ENCODE measurements at places on chromosomes 6 and 20.

DNA sequence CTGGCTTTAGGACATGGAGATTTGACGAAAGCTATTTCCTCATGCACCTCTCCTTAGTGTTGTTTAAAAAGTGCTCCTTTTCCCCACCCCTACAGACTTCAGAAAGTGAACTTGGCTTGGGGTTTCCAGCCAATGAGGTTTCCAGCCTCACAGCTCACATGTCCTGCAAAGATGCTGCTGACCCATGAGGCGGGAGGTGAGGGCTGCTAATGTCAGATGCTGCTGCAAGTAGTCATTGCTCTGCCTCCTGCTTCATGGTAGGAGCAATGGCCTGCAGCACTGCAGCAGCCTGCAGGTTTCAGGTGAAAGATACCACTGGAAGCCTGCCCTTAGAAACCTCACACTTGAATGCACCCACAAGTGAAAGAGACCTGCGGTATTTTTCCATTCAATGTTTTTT, 112.8 kb downstream of the LAMP5 start:
- no peak for DNase-seq

DNA sequence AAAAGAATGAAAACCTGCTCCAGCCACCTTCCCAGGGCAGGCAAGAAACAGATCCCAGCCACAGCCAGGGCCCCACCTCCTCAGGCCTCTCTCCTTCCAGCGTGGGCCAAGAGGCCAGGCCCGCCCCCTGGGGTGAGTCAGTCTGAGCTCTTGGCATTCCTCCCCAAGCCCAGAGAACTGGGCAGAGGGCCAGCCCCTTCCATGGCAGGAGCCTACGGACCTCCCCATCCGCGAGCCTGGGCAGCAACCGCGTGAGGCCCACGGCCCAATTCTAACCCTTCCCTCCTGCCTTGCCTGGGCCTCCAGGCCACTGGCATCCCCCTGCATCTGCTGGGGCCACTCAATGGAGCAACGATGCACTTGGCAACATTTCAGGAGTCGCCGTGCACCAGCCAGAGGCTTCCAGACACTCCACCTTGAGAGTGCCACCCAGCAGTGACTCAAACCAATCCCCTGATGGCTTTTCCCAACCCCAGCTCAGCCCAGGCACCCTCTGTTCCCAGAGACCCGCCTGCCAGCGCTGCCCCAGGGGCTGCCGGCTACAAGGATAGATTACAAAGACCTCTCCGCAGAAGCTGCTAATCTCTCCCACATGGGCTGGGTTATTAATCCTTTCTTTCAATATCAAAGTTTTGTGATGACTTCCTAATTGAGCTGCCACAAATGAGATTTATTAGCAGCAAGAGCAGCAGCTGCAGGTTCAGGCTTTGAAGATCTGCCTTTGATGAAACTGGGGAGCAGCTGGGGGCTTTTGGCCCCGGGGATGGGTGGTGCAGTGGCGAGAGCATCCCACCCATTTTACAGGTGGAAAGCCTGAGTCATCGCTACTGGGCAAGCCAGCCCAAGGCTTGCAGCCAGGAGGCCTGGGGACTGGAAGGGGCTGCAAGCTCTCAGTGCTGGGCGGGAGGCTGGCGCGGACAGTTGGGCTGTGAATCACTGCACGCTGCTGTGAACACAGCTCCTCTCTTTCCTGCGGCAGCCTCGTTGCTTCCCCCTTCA, 85.7 kb downstream of the NFATC2 start:
- DNase-seq: no peak

GRCh38 chr6:52420668-52421358, 671 bp downstream of the EFHC1 start:
- DNase-seq: no peak

- no peak for DNase-seq
These were observed at the start of gene LRRN4 for GRCh38 chr20:6053776-6054688. LRRN4 (minus strand) TSS chr20:6054060; CDS start chr20:6052799, 1,261 bp downstream.

DNA sequence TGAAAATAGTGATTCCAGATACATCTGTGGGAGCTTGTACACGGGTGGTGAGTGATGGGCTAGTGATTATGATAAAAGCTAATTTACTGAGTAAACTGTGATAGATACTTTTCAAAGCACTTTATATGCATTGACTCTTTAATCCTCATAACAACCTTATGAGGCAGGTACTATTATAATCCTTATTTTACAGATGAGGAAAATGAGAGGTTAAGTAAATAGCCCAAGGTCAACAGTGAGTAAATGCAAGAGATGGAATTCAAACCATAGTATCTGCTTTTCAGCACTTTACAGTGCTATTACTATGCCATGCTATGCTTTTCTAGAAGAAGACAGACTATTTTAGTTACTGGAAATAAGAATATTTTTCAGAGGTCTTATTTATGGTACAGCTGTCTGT, 320.9 kb upstream of the CITED2 start:
- DNase-seq: no peak

- no peak for DNase-seq
These were observed 7.7 kb upstream of the SCP2D1 start for GRCh38 chr20:18805881-18806280.

DNA sequence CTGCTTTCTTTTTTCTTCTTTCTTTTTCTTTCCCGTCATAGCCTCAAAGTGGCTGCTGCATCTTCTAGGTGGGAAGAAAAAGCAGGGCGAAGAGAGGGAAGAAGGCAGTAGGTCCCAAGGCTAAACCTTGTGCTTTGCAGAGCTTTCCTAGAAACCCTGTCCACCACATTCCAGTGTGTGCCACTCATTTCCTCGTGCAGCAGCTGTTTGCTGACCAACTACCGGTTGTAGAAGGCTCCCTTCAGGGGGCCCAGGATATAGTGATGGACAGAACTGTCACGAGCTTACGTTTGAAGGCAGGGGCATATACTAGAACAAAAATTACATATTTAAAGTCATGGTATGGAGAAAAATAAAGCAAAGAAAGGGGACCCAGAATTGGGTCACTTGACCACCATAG, 103.0 kb downstream of the SASH1 start:
- no peak for DNase-seq

DNA sequence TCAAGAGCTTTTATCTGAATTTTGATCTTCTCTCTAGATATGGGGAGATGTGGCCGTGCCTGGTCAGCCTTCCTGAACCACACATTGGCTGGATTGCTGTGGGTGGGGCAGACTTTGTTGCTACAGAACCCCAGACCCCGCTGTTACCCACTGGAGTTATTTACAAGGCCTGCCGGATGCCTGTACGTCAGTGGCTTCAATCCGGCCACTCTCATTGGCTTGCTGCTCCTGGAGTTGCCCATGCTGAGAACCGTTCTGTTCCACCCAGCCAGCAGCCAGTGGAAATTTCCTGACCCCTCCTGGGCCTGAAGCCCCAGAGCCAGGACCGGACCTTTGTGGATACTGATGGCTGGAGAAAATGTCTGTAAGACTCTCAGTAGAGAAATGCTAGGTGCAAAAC, 101.9 kb downstream of the TFAP2C start:
- no peak for DNase-seq

DNA sequence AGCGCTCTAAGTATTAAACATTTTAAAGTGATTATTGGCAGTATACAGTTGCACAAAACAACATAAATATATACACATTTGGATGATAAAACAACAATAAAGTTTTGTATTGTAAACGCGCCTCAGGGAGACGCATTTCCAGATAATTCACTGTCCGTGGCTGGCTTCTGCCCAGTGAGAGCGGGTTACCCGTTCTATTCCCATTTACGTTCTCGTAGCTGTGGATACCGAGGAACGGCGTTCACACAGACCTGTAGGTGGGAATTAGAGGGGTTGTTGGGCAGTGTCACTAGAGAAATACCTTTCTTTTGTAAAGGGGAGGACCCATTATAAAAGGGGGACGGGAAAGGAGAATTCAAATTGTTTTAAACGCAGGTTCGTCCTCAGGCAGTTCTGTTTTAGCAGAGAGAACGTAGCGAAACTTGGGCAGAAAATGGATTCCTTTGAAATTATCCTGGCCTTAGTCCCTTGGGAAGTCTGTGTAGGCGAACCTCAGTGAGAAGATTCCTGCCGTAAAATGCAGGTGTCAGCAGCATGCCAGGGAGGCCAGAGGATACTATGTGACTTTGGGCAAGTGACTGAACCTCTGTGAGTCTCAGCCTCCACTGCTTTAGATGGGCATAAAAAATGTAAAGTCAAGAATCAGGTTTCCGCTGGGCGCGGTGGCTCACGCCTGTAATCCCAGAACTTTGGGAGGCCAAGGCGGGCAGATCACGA, 756 bp downstream of the MTG2 start:
- no peak for DNase-seq

DNA sequence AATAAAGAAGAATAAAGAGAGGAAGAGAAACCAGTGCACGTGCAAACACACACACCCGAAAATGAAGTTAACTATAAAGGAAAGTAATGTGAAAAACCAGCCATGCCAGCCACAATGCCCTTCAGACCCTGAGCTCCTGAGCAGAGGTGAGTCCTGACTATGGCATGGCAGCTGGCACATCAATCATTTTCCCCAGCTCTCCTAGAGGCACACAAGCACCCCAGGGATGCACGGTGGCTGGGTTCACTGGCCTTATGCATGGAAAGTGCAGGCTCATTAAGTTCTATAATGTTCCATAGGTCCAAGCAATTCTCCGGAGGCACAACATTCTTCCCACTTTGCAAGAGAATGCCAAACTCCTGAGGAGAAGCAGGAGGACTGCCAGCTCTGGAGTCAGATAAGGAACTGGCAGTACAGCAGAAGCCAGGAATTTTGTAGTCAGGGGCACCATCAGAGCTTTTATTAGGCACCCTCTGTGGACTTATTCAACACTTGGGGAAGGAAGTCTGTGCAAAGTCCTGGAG, 175.0 kb upstream of the PRDM1 start:
- DNase-seq: no peak

DNA sequence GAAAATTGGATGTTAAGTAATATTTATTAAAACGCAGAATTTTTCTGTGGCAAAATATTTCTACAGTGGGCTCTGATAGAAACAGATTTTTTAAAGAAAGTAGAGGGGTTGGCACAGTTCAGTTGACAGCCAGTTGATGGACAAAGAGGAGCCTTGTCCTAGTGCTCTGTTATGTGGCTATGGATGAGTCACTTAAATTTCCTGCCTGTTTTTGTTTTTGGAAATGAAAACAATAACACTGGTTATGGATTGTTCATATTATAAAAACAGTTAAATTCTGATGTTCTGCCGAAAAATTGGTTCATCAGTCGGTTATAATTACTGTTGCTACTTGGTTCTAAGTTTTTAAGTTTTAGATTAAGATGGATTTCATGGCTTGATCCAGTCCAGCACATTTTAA, 42.8 kb downstream of the MYO6 start:
- DNase-seq: no peak

- no peak for DNase-seq
These were observed 56.6 kb downstream of the TGM2 start for GRCh38 chr20:38108438-38108985.

DNA sequence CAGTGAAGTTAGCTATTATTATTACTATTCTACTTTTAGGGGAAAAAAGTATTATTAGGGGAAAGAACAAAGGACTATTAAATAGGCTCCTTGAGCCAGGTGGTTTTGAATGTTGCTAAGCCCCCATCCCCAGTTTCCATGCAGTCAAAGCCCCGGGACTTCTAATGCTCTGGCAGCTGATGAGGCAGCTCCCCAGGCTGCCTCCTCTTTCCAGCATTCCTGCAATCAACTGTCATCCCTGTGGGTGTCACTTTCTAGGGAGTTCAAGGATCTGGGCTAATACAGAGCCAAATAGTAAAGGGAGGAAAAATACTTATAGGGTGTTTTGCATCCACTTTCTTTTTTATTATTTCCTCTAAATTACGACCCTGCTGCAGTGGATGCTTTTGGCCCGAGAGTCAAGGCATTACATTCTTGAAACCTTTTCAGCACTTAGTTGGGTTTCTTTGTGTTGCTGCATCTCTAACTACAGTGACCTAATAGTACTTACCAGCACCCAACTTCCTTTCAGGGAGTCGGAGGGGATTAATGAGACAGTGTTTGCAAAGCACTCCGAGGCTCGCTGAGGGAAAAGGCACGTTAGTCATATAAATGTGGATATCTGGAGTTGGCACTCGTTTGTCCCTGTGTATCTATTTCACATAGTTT, 303.9 kb upstream of the MAP3K7 start:
- no peak for DNase-seq

- no peak for DNase-seq
These were observed 115.2 kb upstream of the NXT1 start for GRCh38 chr20:23235173-23236027.

DNA sequence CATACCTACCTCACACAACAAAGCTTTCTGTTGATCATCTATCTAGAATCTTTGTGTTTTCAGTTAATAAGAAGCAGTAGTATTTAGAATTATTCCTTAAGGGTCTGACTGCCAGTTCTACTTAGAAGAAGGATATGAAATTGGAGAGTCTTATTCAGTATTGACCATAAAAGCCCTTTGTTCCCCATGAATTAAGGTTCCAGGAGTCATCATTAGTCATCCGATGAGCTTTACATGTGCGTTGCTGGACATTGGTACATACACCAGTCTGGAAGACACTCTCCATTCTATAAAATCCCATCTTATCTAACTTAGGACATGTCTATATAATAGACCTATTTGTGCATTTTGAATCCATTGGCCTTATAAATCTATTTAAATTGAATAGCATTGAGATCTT, 34.4 kb upstream of the RNF217 start:
- no peak for DNase-seq

DNA sequence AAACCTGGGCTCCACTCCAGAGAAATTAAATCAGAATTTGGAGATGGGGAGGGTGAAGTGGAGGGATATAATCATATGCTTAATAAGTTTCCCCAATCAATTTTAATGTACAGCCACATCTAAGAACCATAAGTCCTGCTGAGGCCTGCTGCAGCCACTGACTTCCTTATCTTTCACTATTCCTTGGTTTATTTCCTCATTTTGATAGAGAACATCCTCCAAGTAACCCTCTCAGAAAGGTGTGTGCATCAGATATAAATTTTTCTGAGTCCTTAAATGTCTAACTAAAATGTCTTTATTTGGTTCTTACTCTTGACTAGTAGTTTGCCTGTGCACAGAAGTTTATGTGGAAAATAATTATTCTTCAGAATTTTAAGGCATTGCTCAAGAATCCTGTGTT, 23.7 kb upstream of the SIRT5 start:
- no peak for DNase-seq

DNA sequence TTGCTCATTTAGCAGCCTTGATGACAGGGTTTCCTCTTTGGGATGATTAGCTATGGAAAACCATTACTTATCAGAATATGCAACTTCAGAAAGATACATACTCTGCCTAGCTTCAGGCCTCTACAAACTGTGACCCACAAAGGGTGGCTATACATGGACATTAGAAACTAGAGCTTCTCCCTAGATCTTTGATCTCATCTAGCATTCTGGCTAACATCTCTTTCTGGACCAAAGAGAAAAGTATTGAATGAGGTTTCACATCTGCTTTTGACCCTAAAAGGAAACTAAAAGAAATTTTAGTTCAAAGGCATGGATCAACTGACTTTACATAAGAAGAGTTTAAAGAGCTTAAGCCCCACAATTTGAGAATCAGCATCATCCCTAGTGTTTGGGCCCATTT, 12.4 kb upstream of the HMGN3 start:
- DNase-seq: no peak

- DNase-seq: no peak
These were observed 238.3 kb downstream of the DOK5 start for GRCh38 chr20:54713727-54714126.

- DNase-seq: no peak
These were observed 37.4 kb downstream of the ATXN1 start for GRCh38 chr6:16723826-16724225.

GRCh38 chr6:105833959-105834947, 251.9 kb upstream of the PRDM1 start:
- DNase-seq: no peak
